ENCODE measurements at places on chromosomes 6 and 20. TPM values are rescaled to one million over a fixed set of nuclear protein-coding genes. Genes with fewer than 3 reads are reported as not detected.

Gene PFDN4
- 43.6 TPM for total RNA-seq

Gene MTFR2
- total RNA-seq = 7.3 TPM

Gene NOL7
- 20.3 TPM for total RNA-seq

Gene C4B
- total RNA-seq = 2.8 TPM

Gene MACROD2
- total RNA-seq = 3.2 TPM

Gene C6orf163
- 2.5 TPM for total RNA-seq

Gene HCRTR2
- total RNA-seq = not detected

Gene HDGFL1
- not detected for total RNA-seq

- no peak for DNase-seq
These were observed 40.1 kb downstream of the FAM120B start for GRCh38 chr6:170346649-170347048.

DNA sequence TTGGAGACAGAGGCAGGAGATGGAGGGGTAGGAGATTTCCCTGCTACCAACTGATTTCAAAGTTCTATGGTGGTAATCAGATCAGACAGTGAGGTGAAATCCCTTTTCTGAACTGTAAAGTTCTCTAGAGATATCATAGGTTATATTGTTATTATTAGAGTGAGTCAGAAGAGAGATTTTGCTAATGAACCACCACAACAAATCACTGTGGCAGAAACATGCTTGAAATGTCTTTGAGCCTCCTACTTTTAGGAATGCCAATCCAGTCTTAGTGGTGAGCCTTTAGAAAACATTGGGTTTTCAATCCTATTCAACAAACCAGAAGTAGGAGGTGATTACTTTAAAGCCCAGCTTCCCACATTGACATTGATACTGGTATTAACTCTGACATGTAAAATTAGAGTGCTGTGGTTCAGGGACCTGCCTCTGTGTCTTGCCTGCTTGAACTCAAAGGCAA is 136.7 kb upstream of the CNR1 start:
- DNase-seq = no peak

DNA sequence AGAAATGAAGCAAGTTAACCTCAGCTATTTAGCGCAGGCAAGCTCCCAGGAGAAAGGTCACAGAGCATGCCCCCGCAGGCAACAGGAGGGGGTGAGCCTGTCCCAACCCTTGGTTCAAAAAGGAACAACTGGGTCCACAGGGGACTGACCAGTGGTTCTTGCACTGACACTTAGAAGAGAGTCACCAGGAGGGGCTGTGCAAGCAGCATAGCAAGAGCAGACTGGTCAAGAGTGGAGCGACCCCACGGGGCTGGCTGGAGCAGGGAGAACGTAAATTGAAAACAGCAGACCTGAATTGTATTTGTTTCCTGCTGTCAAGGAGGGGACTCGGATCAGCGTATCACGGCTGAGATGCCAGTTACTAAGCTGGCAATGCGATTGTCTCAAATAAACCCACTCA is 32.8 kb downstream of the GABRR1 start:
- DNase-seq = no peak

- DNase-seq = no peak
These were observed 1262.5 kb upstream of the CITED2 start for GRCh38 chr6:140636908-140637402.

GRCh38 chr20:10309326-10309725 is 90.7 kb downstream of the SNAP25 start:
- peak; percentile 83 for DNase-seq

GRCh38 chr20:33345342-33345741 is 56.0 kb downstream of the CDK5RAP1 start:
- DNase-seq = no peak

DNA sequence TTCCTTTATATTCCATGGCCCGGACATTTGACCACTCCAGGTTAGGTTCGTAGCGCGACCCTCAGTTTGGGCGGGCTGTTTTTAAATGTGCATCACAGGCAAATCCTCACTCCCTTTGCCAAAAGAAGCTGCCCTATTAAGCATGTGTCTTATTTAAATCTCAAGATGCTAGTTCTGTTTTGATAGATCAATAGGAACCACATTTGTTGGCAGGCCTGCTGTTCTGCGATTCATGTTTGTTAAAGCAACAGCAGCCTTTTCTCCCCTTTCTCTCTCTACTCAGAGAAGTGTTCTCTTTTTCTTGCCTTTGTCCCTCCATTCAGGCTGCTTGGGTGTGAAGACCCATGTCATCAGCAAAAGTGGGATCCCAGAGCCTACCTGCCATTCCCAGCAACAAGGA is 212.0 kb upstream of the SSTR4 start:
- no peak for DNase-seq

GRCh38 chr6:139967497-139967896 is 593.0 kb upstream of the CITED2 start:
- no peak for DNase-seq

DNA sequence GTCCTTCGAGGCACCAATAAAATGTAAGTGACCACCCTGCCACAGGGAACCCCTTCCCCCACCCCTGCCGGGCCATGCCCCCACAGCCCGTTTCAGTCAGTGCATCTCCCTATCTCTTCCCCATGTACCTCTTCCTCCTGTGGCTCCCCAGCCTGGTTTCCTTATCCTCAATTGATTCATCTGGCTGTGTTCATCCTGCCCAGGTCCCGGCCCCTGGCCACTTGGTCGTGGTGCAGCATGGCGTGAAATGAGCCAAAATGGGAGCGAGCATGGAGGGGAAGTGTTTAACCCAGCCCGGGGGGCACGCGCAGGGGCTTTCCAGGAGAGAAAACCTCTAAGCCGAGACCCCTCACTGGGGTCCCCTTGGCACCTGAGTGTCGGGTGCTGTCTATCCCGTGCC is 35.9 kb downstream of the HM13 start:
- no peak for DNase-seq

DNA sequence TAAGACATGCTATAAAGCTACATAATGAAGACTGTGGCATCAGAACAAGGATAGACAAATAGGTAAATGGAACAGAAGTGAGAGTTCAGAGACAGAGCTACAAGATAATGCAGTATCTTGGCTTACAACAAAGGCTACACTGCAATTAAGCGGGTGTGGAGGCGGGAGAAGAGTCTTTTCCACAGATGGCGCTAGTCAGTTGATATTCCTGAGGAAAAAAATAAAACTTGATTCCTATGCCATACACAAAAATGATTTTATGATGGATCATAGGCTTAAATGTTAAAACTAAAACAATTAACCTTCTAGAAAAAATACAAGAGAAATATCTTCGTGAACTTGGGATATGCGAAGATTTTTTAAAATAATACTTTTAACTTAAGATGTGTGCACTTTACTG is 31.0 kb downstream of the RIN2 start:
- DNase-seq = no peak

DNA sequence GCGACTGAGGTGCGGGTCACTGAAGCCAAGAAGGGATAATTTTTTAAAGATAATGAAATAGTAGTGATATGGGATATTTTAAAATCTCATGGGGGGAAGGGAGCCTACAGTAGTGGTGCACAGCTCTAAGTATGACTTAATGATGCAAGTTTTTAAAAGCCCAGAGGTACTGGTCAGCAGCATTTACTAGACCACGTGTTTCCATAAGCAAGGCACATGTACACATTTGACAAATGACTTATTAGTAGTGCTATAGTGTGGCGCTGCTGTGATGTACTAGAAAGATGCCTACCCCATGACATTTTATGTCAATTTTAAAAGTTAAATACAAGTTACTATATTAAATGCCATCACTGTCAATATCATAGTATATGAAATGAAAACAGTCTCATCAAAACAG is 7.5 kb upstream of the LINC00237 start:
- no peak for DNase-seq

DNA sequence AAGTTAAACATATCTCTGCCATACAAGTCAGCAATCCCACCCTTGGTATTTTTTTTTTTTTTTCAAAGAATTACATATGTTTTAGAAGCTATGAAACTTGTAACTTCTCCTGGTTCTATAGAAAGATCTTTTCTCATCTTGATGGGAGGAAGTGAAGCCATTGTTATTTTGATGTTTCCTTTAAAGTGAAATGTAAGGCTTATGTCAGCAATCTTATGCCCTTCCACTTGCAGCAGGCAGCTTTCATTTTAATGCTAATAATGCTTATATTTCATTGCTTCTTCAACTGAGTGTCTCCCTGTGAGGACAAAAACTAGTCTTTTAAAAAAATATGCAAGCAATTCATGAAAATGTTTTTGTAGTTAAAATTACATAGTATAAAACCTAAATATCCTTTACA is 1614.7 kb downstream of the KHDRBS2 start:
- no peak for DNase-seq

- DNase-seq = peak; percentile 78
These were observed 118.2 kb upstream of the GJE1 start for GRCh38 chr6:142014515-142014914.

DNA sequence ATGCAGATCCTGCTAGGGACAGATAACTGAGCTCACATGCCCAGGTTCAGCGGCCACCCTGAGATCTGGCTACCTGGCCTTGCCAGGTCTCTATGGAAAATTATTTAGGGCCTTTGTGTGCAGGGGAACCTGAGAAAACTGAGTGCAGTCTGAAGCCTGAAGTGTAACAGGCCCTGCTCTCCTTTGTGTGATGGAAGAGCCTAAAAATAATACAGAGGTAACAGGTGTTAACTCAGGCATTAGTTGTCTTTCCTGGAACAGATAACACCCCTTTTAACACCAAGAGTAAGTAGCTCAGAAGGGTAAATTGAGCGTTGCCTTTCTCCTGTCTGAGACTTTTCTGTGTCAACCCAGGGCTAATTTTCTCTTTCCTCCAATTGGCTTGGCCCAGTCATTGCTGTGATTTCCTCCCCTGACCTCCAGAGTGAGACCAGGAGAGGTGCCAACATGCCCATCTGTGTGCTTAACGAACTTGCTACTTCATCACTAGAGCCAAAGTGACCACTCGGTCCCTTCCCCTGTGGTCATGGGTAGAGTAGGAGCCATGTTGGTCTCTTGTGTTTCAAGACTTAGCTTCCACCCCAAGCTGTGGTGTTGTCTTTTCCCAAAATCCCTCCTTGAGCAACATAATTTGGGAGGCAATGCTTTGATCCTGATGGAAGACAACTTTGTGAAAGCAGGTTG is 304.4 kb upstream of the JAG1 start:
- DNase-seq = no peak

- DNase-seq = no peak
These were observed 5.7 kb upstream of the TNXB start for GRCh38 chr6:32114796-32115195.

DNA sequence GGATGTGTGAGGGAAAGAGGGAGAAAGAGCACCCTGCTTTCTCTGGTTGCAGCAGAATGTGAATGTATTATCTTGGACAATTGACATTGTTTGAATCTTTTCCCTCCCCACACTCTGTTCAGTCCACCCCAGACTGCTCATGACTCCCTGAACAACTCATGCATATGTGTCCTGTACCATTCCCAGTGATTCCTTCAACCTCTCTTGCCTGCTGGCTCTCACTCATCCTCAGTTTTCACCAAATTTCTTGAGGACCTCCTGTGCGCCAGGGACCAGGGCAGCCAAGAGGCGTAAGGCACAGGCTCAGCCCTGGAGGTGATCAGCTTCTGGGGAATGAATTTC is 5.4 kb downstream of the NOX3 start:
- no peak for DNase-seq

DNA sequence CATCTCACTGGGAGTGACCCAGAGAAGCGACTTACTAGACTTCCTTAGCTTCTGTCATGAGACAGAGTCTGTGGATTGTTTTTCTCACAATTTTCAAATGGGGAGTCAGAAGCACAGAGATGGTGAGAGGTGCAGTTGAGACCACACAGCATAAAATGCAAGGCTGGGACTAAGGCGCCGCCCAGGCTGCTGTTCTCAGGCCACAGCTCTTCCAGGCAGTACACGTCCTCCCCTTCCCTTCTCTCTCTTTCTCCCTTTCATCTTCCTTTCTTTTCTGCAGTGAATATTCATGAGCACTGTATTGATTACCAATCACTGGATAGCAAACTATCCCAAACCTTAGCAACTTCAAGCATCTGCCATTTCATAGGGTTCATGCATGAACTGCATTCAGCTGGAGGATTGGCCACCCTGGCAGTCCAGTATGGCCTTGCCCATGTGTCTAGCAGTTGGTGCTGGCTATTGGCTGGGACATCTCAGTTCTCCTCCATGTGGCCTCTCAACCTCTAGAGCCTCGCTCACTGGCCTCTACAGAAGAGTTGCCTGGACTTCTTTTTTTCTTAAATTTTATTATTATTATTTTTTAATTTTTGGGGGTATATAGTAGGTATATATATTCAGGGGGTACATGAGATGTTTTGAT is 11.4 kb downstream of the BCAS4 start:
- DNase-seq = no peak

- peak; percentile 39 for DNase-seq
These were observed 743 bp downstream of the CMTR1 start for GRCh38 chr6:37433657-37434271.

- no peak for DNase-seq
These were observed 3.2 kb downstream of the CEP162 start for GRCh38 chr6:84224251-84224650.

DNA sequence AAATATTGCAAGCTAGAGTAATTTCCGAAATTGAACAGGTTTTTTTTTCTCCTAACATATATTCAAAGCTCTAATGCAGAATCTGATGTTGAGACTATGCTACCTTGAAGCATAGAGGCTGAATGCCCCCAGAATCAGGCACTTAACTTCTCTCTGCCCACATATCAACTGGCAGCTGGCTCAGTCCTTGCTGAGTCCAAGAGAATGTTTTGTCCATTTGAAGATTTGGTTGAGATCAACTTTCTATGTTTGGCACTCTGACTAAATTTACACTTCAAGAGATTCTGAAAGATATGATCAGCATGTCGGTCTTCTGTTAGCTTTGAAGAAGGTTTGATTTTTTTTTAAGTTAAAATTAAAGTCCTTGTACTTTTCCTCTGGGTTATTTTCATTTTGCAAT is 1298.1 kb downstream of the EPHA7 start:
- DNase-seq = no peak

- DNase-seq = no peak
These were observed 886 bp downstream of the SDCBP2 start for GRCh38 chr20:1327827-1328679.

DNA sequence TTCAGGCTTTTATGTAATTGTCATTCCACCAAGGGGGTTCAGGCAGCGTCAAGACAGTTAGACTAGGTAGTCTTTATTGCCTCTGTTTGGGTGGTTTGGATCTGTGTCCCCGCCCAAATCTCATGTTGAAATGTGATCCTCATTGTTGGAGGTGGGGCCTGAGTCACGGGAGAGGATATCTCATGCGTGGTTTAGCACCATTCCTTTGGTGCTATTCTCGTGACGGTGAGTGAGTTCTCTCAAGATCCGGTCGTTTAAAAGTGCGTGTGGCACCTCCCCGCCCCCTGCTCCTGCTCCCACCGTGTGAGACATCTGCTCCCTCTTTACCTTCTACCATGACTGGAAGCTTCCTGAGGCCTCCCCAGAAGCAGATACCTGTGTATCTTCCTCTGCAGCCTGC is 51.3 kb upstream of the FOXC1 start:
- no peak for DNase-seq

GRCh38 chr6:1610497-1611321 is 994 bp downstream of the FOXC1 start:
- peak; percentile 54 for DNase-seq

Data from mammary epithelial cell (primary cell).